GM12892 (cell line): ENCODE measurements at places on chromosomes 1 and 21.

- DNase-seq = no peak
Measured at GRCh38 chr1:225450491-225451191, 22.8 kb upstream of the LBR start.

- no peak for DNase-seq
Measured at GRCh38 chr1:30664103-30664755, 59.2 kb downstream of the MATN1 start.

GRCh38 chr1:86798608-86799291 lies 94.4 kb downstream of the SH3GLB1 start:
- no peak for DNase-seq

DNA sequence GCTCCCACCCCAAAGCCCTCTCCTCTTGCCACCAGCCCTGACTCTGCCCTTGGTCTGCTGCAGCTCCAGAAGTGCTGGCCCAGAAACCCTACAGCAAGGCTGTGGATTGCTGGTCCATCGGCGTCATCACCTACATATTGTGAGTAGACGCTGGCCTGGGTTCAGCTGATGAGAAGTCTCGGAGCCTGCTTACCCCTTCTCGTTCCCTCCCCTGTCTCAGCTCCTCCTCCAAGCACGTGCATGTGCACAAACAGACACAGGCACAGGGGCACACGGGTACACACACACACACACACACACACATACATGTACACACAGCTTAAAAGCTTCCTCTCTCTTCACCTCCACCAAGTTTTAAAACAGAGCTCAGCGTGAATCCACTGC lies 24.3 kb downstream of the CAMK1G start:
- DNase-seq = no peak

- no peak for DNase-seq
Measured at GRCh38 chr1:102045752-102046151, 49.0 kb upstream of the OLFM3 start.

- no peak for DNase-seq
Measured at GRCh38 chr1:106721790-106722189, 334.7 kb upstream of the PRMT6 start.

- DNase-seq = no peak
Measured at GRCh38 chr1:3511306-3511705, 56.8 kb downstream of the ARHGEF16 start.

DNA sequence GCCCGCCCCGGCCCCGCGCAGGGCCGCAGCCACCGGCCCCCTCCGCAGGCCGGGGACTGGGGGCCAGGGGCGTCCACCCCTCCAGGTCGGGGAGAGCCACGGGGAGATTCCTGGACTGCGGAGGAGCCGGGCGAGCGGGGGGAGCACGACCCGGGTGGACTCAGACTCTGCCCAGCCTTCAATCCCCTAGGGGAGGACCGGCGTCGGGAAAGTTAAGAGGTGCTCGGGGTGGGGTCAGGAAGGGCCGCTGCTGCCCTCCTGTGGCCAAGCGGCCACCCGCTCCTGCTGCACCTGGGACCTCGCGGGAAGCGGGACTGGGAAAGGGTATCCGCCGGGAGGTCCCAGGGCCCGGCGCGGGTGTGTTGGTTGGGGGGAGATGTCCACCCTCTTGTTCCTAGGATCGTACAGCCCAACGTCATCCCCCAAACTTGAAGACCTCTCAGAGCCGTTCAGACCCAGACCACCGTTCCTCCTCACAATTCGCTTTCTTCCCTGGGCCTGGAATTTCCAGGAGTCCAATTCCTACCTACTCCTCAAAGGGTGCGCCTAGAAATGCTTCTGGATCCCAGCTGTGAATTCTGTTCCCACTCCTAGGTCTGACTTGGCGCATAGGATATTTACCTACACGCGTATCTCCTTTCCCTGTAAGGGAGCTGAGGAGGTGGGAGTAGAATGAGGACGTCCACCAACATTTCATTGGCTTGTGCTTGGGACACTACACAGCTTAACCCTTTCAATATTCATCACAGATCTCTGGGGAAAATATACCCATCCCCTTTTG lies 484 bp upstream of the RHOC start:
- DNase-seq = peak; percentile 79

DNA sequence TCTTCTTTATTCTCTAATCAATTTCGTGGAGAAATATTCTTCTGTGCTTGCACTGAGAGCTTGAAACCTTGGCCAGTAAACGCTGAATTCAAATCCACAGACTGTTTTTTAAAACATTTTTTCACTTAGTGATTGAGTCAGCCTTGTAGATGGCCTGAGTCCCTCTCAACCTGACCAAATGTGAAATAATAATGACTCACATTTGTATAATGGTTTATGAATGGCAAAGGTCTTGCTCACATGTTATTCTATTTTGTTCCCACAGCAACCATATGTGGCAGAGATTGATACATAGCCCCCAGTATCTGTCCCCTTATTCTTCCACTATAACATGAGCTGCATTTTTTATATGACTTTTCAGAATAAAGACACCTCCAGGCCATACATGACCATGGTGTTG lies 47.8 kb upstream of the CCDC190 start:
- DNase-seq = no peak

DNA sequence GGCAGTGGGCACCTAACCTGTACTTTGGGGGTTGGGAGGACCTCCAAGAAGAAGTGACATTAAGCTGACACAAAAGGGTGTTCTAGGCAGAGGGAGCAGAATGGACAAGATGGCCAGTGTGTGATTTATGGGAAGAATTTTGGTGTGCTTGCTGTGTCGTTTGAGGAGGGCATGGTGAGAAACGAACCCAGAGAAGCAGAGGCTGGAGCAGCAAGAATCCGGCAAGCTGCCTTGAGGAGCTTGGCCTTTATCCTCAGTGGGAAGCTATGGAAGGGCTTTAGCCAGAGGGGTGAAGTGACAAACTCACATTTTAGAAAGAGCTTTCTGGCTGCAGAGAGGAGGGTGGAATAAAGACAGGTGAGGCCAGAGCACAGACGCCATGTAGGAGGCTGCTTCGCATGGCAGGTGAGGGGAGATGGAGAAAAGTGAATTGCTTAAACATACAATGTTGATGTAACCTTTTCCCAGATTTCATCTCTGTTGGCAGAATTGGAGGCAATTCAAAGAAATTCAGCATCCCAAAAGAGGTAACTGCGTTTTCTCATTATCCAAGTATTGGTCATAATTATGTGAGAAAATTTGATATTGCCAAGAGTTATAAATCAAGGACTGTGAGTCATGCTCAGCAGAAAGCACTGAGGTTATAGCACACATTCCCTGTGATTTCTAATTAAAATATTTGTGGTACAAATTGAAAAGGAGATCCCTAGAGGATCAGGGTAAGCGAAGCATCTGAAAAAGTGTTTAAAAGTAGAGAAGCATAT lies 26.5 kb downstream of the TRIM45 start:
- DNase-seq = no peak

DNA sequence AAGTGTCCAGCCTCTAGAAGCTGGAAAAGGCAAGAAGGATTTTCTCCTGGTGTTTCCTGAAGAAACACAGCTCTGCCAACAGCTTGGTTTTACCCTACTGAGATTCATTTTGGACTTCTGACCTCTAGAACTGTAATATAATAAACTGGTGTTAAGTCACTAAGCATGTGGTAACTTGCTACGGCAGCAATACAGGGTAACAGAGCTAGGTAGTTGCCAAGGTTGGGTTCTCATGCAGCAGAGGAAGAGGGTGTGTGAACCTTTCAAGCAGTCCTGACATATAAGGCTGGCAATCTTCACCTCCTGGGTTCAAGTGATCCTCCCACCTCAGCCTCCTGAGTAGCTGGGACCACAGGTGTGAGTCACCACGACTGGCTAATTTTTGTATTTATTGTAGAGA lies 36.0 kb downstream of the GNG4 start:
- no peak for DNase-seq

GRCh38 chr1:89023026-89023425 lies 360 bp upstream of the GBP3 start:
- no peak for DNase-seq

DNA sequence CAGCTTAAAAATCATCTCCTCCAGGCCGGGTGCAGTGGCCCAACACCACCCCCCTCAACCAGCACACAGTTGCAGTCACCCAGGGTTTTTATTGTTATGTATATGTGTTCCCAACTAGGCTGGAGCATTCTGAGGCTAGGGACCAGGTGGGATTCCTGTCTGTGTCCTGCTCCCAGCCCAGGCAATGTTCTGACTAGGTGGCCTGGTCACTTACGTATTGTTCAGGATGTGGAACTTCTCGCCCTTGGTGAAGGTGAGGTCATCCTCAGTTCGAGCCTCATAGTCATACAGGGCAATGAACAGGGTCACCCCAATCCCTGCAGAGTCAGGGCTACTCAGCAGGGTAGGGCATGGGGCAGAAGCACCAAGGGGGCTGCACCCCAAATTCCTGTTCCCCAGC lies 12.2 kb downstream of the FGR start:
- no peak for DNase-seq

GRCh38 chr1:31731049-31731565 lies 27.3 kb upstream of the COL16A1 start:
- DNase-seq = no peak

GRCh38 chr1:185349556-185349955 lies 32.5 kb upstream of the IVNS1ABP start:
- DNase-seq = no peak

DNA sequence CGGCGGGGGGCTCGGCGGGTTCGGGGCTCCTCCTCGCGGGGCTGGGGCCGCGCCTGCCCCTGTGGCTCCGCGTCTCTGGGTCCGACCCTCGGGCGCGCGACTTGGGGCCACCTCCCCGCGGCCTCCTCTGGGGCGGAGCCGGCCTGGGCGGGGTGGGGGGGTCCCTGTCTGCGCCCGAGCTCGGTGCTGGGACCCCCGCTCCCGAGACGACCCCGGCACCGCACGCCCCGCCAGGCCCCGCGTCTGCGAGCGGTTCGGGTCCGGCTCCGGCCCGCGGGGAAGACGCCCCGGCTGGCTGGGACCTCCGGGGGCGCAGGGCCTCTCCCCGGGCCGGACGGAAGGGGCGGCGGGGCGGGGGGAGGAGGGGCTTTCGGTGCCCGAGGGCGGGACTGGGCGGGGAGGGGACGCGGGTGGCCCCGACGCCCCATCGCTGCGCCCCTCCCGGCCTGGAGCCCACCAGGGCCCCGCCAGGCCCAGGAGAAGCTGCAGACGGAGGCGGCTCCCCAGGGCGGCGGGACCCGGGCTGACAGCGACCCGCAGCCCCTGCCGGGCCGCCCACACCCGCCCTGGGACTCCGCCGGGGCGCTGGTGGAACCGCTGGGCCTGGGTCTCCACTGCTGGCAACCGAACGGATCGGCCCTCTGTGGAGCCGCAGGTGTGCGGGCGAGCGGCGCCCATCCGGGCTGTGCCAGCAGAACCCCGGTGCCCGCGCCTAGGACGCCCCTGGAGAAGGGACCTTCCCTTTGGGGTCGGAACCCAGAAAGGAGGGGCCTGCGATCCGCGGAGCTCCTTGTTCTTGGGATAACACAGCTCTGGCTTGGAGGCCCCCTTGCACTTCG lies 610 bp downstream of the COL6A2 start:
- peak; percentile 11 for DNase-seq

DNA sequence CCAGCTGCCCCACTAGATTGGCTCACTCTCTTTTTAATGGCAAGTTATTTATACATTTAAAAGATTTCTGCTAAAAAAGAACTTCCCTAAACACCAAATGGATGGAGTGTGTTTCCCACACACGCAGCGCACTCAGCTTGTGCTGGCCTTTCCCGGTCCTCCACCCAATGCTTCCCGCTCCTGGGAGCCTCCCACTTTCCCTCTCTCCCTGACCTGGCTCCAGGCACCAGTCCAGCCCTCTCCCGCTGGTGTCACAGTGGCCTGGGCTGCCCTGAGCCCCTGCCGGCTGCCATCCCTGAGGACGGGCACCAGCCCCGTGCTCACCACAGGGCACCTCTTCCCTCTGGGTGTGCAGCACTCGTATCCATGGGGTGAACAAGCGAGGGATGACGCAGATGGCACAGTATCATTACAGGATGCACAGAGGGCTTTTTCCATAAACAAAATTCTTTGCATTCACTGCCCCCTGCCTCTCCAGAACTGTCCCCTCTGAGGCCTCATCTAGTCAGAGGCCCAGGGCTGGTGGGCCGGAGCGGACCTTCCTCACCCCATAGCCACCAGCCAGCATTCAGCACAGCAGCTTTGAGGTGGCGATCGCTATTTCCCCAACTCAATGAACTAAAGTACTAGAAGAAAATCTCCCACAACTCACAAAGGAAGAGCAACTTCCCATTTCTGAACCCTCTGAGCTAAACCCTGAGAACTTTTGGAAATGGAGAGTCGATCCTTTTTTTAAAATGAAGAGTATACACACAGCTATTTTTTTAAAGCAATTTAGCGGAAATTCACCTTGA lies 68.5 kb downstream of the SLC37A1 start:
- DNase-seq = no peak
